ENCODE measurements at places on chromosomes 16 and 17.
A peak's percentile ranks its signal among the peaks of the same experiment; 100 is the strongest.

DNA sequence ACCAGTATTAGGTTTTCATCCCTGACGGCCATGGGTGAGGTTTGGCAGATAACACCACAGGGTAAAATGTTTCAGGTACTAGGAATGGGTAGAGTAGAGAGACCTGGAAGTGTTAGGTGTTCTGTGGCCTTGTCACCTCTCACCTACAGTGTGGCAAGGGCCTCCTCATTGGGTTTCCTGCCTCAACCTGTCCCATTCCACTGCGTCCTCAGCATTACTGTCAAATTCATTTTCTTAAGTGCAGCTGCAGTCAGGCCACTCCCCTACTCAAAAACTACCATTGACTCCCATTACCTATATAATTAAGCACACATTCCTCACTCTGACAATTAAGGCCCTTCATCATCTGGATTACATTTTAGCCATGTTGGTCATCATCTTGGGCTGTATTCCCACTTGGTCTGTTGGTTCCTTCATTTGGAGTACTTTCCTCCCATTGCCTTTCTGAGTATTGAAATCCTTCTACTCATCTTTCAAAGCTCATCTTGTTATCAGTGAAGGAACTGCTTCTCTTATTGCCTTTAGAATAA is 64.5 kb downstream of the NUP88 start:
- no peak for DNase-seq

DNA sequence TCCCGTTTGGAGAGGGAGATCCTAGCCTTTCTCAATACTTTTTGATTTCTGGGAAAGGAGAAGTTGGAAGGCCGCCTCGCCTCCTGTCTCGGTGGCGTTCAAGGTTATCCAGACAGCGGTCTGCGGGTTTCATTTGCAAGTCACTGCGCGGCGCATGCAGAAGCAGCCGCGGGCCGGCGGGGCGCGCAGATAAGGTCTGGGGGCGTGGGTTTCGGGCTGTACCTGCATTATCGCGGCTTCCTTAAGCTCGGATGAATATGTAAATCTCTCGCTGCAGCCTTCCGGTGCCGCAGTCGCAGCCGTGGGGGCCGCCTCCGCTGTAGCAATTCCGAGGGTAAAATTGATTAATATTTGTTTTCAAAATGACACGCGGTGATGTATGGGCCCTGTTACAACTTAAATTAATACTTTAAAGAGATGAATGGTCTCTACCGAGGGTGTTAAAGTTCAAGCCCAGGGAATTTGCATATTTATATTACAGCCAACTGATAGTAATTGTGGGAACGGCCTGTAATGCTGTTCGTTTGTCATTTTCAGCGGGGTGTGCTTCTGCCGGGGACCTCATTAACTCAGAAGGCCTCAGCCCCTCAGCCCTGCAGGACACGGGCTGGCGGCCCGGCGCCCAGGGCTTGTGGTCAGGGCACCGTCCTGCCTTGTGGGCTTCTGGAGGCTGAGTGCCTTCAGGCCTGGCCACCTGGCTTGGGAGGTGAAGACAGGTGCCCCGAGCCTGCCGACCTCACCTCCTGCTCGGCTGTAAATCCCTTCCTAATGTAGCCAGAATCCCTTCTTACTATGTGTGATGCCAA is 99.4 kb downstream of the CYLD start:
- DNase-seq: no peak

GRCh38 chr17:65656390-65657250 is 95.2 kb upstream of the AXIN2 start:
- DNase-seq: no peak

DNA sequence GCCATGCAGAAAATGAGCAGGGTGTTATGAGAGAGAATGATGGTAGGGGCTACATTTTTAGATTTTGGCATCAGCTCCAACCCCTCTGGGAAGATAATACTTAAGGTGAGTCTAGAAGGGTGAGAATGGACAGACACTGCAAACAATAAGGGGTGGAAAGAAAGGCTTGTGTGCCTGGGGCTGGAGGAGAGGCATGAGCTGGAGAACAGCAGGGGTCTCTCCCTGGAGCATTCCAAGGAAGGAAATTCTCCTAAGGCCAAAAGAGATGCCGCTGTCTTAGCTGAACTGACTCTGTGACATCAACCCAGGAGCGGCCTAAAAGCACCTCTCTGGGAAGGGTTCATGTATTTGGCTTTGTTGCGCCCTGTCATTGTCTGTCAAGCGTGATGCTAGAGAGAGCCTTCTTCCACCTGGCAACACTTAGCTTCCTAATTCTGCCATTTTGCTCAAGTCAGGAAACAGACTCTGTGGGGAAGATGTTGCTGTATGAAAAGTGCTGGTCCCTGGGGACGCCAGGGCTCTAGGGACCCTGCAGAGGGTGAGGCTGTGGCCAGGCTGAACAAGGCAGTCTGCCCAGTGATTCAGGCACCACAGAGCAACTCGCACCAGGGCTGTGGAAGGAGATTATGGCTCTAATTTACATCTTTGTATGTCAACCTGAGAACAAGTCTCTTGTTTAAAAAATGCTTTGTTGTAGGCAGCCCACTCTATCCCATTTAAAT is 225.7 kb downstream of the CBLN1 start:
- DNase-seq: no peak

- peak; percentile 92 for DNase-seq
Observed at GRCh38 chr17:81483085-81483861, 29.3 kb downstream of the ACTG1 start.

Measured in spleen (tissue), 13 donors.